ENCODE measurements at places on chromosomes 13 and 19.

- no peak for DNase-seq
Observed at GRCh38 chr13:50460358-50460757, 383.1 kb downstream of the DLEU7 start.

DNA sequence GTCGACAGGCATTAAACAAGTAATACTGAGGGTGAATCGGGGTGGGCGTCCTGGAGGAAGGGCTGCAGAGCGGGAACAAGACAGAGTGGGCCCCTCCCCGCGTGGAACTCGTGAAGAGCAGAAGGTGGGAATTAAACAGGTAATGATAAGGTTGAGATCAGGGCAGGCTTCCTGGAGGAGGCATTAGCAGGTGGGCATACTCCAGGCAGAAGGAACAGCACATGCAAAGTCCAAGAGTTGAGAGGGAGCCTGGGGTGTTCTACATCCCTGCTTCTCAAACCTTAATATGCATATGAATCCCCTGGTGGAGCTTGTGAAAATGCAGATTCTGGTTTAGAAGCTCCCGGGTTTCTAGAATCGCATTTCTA, 23.3 kb downstream of the SLC8A2 start:
- DNase-seq: no peak

GRCh38 chr13:74104661-74105275, 29.4 kb downstream of the KLF12 start:
- no peak for DNase-seq

- DNase-seq: no peak
Observed at GRCh38 chr19:36514012-36514612, 14.0 kb downstream of the ZNF260 start.

GRCh38 chr13:44651209-44651608, 75.1 kb upstream of the TSC22D1 start:
- DNase-seq: no peak

GRCh38 chr13:37492741-37493514, 105.6 kb downstream of the POSTN start:
- no peak for DNase-seq

DNA sequence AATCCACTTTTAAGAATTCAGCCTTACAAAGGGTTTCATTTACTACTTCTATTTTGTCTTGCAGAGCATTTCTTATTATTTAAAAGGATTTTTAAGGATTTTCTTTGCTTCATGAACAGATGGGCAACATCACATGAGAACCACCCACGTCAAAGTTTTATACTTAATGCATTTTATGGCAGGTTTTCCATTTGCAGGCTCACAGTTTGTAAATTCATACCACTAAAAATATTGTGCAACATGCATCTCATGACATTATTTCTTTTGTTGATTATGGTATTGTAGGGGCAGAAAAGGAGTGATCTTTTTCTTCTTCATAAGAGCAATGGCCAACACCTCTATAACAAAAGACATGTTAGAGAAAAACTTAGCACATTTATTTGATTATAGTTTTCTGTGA, 554.0 kb upstream of the SPRY2 start:
- DNase-seq: no peak

DNA sequence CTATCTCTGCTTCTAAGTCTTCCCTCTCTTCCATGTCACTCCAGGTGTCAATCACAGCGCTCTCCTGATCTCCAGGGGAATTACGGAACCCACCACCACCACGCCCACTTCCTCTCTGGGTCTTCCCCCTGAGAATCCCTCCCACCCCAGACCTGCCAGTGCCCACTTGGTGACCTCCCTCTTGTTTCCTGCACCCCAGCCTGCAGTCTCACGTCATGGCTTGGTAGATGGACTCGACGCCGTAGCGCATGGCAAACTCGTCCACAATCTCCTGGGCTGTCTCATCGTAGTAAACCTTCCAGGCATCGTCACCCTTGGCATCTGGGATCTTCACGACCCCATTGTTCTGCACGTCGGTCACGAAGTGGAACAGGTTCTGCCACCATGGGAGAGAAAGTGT, 47.0 kb downstream of the UNC13A start:
- no peak for DNase-seq

DNA sequence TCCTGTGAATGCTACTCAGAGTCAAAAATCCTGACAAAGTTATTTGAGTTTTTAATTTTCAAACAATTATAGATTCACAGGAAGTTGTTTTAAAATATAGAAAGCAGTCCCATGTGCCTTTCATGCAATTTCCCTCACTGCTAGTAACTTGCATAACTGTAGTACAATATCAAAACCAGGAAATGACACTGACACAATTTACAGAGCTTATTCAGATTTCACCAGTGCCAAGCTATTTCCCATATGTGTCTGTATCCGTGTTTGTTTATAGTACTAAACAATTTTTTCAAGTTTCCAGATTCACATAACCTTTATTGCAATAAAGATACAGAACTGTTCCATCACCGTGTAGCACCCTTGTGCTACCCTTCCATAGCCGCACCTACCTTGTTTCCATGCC, 934.6 kb downstream of the PCDH17 start:
- no peak for DNase-seq

- peak; percentile 27 for DNase-seq
Observed at GRCh38 chr19:14511229-14511593, 7.0 kb downstream of the DNAJB1 start.

GRCh38 chr13:47420568-47420967, 523.7 kb upstream of the HTR2A start:
- DNase-seq: no peak

GRCh38 chr13:41006978-41007743, 12.0 kb downstream of the ELF1 start:
- no peak for DNase-seq

DNA sequence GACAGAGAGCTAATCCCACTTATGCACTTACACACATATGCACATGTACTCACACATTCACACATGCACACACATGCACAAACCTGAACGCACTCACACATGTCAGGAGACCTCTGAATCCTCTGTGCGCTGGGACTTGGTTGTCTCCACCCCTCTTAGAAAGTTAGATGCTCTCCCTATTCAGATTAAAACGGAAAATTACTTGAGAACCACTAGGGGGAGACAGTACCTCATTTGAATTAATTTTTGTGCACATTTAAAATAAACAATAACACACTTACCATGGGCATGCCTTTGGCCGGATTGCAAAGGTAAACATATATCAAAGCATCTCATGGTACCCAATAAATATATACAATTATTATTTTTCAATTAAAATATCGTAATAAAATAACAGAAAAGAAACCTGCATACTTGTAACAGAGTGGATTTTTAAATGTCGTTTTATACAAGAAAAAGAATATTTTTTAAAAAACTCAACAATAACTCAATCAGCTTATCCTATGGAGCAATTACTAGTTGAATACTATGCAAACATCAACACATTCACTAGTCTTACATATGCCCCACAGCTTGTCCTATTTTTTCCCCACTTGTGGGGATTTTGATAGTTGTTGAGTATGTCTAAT, 9.5 kb upstream of the LILRB4 start:
- peak; percentile 37 for DNase-seq

DNA sequence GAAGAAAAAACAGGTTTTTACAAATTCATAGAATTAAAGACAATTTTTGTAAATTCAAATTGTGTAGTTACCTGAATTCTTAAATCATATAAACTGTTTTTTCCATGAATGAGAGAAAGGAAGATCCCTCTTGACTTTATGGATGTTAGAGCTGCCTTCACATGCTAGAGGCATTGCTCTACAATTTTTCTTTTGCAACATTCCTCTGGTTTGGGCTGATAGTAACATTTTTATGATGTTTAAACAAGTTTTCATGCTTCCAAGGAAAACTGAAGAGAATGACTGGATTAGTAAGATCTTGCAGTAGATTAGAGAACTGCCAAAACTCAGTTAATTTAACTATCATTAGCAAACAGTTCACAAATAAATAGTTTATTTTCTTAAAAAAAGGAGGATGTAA, 250.6 kb downstream of the GPC6 start:
- no peak for DNase-seq

DNA sequence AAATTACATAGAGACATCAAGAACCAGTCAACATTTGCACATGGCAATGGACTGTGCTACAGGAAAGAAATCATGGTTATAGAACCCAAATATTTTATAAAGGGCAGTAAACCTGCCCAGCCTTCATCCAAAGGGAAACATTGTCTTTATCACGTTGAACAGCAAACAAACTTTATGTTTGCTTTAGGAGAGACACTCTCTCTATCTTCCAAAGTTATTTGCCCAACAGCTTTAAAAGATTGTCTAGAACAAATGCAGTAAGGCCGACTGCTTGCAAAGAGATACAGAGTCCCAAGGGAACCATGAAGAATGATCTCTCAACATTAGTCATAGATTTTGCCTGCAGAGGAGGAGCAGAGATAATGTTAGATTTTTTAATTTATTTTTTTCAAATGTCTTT, 1323.5 kb upstream of the SLC10A2 start:
- no peak for DNase-seq

GRCh38 chr13:34064456-34065205, 246.7 kb downstream of the RFC3 start:
- DNase-seq: no peak

DNA sequence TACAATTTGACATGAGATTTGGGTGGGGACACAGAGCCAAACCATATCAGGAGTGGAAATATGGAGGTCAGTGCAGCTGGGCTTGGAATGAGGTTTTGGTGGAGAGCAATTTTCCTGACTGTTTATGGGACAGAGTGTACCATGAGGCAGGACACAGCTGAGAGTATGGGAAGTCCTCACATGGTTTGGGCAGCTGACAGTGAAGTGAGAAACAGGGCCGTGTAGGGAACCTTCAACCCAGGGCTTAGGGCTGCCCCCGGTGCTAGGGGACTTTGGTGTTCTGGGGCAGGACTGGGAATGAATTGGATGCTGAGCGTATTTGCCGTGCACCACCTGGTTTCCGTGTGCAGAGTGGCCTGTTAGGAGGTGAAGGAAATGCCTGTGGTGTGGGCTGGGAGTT, 6.1 kb downstream of the ZNF548 start:
- DNase-seq: no peak

GRCh38 chr13:46492946-46493345, 60.0 kb upstream of the LRCH1 start:
- DNase-seq: peak; percentile 42

- DNase-seq: no peak
Observed at GRCh38 chr13:85095418-85096272, 703.6 kb downstream of the SLITRK6 start.

DNA sequence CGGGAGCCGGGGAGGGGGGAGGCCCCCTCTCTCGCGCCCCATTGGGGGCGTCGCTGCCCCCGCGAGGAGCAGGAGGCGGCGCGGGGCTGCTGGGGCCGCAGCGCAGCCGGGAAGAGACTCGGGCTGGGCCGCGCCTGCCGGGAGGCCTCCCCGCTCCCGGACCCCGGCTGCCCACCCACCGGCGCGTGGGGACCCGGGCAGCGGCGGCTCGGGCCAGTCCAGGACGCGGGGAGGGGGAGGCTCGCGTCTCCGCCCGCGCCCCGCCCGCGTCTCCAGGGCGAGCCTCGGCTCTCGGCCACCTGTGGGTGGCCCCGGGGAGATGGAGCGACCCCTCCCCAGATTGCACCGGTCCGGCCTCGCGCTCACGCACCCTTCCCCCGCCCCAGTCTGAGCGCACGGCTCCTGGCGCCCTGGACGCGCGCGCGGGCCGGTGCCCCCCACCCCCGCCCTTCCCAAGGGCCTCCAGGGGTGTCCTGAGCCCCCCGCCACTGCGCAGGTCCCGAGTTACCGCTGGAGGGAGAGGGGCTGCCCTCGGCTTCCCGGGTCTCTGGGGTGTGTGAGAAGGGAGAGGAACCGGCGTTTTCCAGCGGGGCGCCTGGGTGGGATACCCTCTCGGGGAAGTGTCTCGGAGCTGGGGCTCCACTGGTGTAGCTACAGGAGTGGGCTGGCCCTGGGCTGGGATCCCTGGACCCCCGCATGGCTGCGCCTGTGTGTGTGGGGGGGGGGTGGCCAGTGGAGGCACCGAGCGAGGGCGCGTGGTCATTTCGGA, 645 bp downstream of the PALM start:
- no peak for DNase-seq

DNA sequence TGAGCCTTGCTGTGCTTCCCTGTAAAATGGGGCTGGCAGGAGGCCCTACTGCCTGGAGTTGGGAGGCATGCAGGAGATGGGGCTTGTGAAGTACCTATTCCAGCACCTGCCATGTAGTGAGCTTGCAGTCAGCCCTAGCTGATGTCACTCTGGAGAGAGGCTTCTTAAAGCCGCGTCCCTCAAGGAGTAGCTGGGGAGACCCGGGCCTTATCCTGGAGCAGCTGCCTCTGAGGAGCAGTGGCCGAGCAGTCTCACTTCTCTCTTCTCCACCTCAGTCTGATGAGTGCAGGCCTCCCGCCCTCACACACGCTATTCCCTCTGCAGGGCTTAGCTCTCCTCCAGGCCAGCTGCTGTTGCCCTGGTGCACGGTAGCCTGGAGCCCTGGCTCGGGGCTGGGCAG, 18.0 kb downstream of the CLASRP start:
- no peak for DNase-seq

DNA sequence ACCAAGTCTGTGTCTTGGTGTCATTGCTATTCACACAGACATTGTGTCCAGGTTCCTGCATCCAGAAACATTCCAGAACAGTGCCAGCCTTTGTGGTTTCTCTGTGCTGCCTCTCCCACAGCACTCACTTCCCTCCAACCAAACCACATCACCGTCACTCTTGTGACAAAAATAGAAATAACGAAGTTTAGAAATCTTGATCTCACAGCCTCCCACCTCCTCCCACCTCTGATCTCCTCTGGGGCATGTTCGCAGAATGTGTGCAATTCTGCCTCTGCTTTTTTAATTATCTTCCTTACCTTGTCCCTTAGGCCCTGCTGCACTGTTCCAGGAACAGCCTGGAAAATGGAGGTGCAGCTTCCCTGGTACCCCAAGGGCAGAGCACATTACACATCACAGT, 8.7 kb upstream of the SERPINE3 start:
- no peak for DNase-seq

DNA sequence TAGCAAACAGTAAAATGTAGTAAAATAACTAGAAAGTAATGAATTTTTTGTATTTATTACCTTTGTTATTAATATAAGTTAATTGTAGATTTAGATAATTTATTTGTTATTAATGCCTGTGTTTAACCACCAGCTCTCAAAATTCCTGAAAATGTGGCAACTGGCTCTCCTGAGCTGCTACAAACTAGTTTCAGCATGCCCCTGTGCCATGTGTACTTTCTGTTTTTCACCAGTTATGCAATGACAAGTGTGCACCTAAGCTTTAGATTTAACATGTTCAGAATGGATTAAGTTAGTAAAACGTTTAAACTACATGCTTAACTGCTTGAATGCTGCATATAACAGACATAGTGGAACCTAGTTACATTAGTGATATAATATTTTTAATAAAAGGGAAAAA, 88.1 kb downstream of the POSTN start:
- no peak for DNase-seq
